ENCODE measurements at places on chromosomes 1 and 21.

- no peak for DNase-seq
Measured at GRCh38 chr1:226723657-226724532, 15.2 kb downstream of the ITPKB start.

DNA sequence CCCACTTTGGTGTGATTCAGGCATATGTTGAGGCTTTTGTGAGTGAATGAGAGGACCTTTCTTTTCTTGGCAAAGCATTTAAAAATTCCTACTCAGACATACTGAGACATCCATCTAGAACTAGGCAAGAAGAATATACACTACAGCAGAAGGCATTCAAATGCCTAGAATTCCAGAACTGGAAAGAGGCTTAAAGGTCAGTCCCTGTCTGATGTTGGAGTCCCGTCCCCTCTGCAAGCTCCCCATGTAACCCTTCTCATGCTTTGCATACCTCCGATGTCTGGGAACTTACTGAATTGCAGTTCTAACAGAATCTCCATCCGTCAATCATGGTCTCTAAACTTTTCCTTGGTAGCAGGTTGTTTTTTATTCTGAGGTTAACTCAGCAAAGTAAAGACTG, 152.9 kb downstream of the ATP6V1G3 start:
- DNase-seq: no peak

DNA sequence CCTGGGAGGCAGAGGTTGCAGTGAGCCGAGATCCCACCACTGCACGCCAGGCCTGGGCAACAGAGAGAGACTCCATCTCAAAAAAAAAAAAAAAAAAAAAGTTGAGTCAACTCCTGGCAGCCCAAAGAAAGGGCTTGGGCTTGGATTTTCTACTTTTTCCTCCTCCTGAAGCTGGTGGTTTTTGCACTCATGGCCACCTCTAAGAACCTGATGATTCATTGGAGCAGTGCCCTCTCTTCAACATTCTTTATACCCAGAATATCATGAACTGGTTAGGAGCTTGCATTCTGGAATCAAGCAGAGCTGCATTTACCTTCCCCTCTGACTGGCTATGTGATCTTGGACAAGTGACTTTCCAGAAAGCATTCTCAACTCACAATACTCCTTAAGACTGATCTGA, 3.5 kb upstream of the ACTA1 start:
- no peak for DNase-seq

GRCh38 chr1:198754670-198755069, 115.8 kb downstream of the PTPRC start:
- no peak for DNase-seq

Measured in T follicular helper cell (primary cell).